Smooth muscle cell of the coronary artery (primary cell): ENCODE measurements at places on chromosomes 5 and 9. TPM values are rescaled to one million over a fixed set of nuclear protein-coding genes. Genes with fewer than 3 reads are reported as not detected.

Gene PCDHB11
- 0.38 and 0.70 TPM in 2 replicates for total RNA-seq

Gene AP3S1
- total RNA-seq = 61.5 and 88.2 TPM in 2 replicates

Gene NIPAL4
- 0.08 TPM in 1 of 2 replicates, not detected in the other for total RNA-seq

Gene AJM1
- 0.90 and 1.6 TPM in 2 replicates for total RNA-seq

Gene PLEKHG4B
- total RNA-seq = under 0.01 TPM in 1 of 2 replicates, not detected in the other

Gene CXCL14
- 0.94 TPM in 1 of 2 replicates, not detected in the other for total RNA-seq

Gene LCN1
- not detected in 2 replicates for total RNA-seq

Gene DRD1
- total RNA-seq = under 0.01 and 0.70 TPM in 2 replicates

Gene TMC1
- 0.68 and 1.3 TPM in 2 replicates for total RNA-seq

Gene IFNK
- total RNA-seq = not detected in 2 replicates

Gene ADAMTS12
- total RNA-seq = 18.6 and 100 TPM in 2 replicates

Gene ODF2
- total RNA-seq = 41.1 and 44.3 TPM in 2 replicates

Gene PDCD1LG2
- total RNA-seq = 4.3 and 6.6 TPM in 2 replicates

Gene ACSL6
- 0.12 TPM in 1 of 2 replicates, not detected in the other for total RNA-seq

Gene NUTM2F
- not detected in 2 replicates for total RNA-seq

Gene ARL14EPL
- not detected in 2 replicates for total RNA-seq

Gene TRIM7
- total RNA-seq = 0.47 and 2.9 TPM in 2 replicates

Gene AK8
- total RNA-seq = 0.15 and 0.23 TPM in 2 replicates
